ENCODE measurements at places on chromosomes 1 and 21. TPM values are rescaled to one million over a fixed set of nuclear protein-coding genes. Genes with fewer than 3 reads are reported as not detected.

DNA sequence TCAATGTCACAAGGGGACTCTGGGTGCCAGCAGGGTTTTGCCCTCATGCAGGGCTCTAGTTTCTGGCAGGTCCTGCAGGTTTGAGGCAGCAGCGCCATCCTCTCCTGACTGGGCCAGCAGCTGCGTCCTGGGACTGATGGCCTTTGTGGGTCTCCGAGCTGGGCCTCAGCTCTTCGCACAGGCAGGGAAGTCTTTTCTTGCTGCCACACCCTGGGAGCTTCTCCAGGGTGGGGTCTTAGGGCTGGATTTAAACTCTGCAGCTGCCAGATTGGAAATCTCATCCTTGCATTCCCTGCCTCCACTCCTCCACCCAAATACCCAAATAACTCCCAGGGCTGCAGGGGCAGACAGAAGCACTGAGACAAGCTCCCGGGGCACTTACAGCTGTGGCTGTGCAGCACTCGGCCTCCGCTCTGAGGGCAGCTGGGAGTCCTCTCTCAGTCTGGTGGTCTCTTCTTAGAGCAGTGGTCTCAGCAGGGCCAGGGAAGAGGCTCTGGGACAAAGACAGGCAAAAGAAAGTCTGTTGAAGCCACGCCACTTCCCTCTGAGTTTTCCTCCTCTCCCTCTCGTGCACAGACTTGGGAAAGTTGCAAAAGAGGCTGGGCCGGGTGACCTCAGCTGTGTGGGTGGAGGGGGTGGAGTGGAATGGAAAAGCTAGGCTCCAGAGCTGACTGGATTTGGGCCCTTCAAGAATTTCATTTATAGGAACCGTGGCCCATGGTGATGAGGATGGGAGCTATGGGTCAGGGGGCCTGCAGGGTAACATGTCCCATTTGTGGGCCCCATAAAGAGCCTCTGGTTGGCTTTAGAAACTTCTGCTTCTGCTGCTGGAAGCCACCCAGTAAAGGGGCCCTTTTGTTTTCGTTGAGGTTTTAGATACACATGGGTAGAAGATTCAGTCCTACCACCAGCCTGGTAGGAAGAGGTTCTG is at the start of gene RAB7B:
RAB7B (minus strand) TSS at position 525 of the 931 bp plus-strand sequence. CDS start 9,260 bp downstream, outside the sequence.
- DNase-seq, result peak; percentile 84

The MFSD2A gene
- total RNA-seq, result 1.00 TPM

The PRAMEF27 gene
- total RNA-seq, result not detected

- DNase-seq, result no peak
Measured at GRCh38 chr21:36508948-36509347, 29.0 kb upstream of the CLDN14 start.

The DNALI1 gene
- total RNA-seq, result 3.0 TPM

GRCh38 chr21:15732290-15732995 is 2.7 kb downstream of the USP25 start:
- DNase-seq, result no peak

GRCh38 chr1:48246727-48247126 is 24.2 kb downstream of the SLC5A9 start:
- DNase-seq, result no peak

DNA sequence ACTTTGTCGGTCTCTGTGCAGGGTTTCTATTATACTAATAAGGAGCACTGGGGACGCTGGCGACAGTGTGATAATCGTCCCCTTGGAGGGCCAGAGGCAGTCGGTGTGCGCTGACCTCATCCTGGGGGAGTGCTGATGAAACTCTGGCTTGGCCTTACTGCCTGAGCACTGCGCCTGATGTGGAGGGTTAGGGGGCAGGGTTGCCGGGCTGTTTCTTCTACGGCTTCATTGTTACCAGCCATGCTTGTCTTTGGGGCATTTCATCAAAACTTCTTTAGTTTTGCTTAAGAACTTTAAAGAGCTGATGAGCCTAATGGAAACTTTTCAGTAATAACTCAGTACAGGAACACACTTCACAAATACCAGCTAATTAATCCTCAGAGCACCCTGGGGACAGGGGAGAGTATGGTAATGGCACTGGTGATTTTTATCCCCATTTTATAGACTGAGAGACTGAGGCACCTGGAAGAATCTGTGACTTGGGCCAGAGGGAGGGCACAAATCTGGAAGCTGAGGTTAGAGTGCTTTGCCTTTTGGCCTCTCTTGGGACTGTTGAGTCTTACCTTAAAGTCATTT is 81.8 kb downstream of the PEX14 start:
- no peak for DNase-seq

The S100A7A gene
- total RNA-seq, result not detected

GRCh38 chr1:222749927-222750326 is 12.9 kb downstream of the FAM177B start:
- DNase-seq, result no peak

GRCh38 chr1:213704941-213705340 is 282.8 kb upstream of the PROX1 start:
- DNase-seq, result no peak

DNA sequence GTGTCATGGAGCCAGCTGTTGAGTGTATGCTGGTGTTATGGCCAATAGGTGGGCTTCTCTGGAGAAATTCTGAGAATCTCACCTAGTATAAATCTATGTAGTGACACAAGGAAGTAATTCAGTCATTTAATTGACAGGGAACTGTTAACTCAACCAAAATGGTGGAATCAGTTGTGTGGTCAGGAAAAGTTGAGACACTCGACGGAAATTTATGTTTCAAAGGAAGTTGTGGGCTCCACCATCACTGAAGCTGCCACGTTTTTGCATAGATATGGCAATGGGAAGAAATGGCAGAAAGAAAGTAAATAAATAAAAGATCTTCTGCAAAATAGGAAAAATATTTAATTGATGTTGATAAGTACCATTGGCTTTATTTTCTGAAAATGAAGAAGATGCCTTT is 84.5 kb downstream of the ATP6V1G3 start:
- DNase-seq, result no peak

DNA sequence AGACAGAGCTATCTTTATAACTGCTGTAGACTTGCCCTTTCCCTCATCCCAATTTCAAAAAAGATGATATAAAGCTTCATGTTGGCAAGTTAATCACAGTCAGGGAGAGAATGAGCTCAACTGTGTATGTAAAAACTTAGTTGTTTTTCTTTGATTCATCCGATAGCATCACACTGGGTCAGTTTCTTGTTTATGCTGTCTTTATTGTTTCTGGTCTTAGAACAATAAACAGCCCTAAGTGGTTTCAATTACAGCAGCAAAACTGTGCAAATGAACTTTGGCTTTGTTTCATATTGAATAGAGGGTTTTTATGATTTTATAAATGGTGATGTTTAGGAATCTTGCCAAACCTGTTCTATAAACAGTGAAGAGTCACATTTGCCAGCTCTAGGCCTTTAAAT is 423.8 kb upstream of the CXADR start:
- no peak for DNase-seq

DNA sequence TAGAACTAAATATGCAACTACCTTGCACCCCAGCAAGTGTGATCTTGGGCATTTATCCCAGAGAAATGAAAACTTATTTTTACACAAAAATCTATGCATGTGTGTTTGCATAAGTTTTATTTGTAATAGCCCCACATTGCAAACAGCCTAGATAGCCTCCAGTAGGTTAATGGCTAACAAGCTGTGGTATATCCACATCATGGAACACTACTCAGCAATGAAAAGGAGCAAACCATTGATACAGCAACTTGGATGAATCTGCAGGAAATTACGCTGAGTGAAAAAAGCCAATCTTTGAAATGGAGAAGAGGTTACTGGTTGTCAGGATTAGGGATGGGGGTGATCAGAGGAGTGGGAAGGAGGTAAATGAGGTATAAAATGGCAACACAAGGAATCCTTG is 67.8 kb downstream of the HHAT start:
- no peak for DNase-seq

GRCh38 chr1:14774225-14774624 is 175.7 kb downstream of the KAZN start:
- DNase-seq, result no peak

DNA sequence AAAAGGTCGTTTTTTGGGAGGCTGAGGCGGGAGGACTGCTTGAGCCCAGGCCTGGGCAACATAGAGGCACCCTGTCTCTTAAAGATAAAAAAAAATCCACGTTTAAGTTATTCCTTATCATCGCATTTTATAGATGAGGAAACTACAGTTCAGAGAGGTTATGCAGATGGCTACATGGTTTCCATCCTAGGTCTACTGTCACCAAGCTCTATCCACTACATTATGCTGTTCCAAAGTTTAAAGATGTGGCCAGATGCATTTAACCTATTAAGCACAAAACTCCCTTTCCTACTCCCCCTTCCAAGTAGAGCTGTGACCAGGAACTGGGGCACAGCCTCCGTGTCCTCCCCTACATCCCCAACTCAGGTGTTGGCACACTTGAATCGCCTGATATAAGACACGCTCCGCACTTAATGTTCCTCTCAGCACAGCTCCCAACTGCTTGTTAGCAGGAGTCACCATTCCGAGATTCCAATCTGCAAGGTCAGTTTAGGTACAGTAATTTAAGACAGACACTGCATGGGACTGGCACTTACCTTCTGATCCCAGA is 1.3 kb downstream of the TAF5L start:
- no peak for DNase-seq

The AK2 gene
- total RNA-seq, result 99.8 TPM

DNA sequence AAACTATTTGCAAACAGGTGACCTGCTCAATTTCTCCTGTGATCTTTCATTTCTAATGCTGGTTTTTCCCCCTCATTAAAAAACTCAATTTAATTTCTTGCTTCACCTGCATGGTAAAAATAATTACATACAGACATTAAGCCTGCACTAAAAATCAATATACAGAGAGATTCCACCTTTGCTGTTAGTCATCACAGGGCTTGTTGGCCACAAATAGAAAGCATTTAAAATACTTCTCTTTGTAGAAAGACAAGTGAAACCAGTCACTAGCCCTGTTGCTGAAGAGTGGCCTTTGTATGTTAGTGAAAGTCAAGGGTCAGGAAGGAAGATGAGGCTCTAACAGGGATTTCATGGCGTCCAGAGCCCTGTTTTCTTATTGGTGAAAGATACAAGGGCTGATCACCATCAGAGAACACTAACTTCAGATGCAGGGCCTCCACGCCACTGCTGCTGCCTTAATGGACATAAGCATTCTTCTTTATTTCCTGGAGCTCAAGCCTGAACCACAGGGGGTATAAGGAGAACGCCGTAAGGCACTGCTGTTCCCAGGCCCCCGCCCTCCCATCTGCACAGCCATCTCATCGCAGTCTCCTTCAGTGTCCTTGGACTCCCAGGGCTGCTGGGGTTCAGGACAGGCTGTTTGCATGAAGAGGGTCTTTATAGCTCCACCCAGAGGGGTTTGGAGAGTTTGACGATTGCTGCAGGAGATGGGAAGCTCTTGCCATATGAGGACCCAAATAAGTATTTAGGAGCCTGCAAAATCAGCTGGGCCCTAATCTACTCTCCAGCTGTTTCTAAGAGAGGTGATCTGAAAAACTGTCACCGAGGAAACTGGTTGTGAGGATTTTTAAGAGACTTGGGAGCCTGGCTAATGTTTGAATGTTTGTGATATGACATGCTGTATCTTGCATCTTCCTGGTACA is 117.3 kb upstream of the IRF2BP2 start:
- DNase-seq, result no peak

- no peak for DNase-seq
Measured at GRCh38 chr1:61152066-61152465, 69.7 kb downstream of the NFIA start.

DNA sequence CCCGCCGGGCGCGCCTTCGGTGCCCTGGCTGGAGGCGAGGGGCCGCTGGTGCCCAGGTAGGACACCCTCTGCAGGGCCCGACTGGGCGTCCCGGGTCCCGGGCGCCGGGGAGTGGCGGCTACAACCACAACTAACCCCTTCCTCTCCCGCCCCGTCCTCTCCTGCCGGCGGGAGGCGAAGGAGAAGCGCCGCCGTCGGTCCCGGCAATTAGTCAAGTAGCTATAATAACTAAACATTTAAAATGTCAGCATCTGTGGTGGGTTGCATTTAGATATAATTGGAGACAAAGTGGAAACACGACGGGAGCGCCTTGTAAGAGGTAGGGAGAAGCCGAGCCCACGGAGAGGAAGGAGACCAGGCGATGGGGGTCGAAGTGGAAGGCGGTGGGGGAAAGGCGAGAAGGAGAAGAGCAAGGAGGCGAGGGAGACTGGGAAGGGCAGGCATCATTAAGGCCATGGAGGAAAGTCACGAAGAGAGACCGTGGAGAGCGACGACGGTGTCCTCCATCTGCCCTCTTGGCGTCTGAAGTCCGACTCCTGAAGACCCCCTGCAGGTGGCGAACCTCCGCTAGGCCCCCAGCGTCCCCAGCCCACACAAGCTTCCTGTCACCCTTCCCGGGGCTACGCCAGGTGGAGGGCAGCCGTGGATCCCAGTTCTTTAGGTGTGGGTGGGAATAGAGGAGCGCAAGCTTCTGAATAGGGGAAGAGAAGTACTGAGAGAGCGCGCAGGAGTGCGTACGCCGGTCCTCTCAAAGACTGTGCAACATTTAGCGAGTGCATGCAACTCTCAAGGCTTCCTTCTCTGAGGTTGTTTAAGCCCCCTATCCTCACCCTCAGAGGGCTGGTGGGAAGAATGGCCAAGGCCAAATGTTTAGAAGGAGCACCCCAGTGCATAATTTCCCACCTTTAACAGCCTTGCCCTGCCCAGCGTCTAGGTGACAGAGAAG is 1.6 kb downstream of the CNIH3 start:
- peak; percentile 50 for DNase-seq

The NEGR1 gene
- 5.2 TPM for total RNA-seq

The LCE3E gene
- total RNA-seq, result not detected

The GOLT1A gene
- total RNA-seq, result not detected

- DNase-seq, result no peak
Measured at GRCh38 chr1:150012611-150013010, 2.1 kb upstream of the OTUD7B start.

The NIBAN1 gene
- total RNA-seq, result 351 TPM

The KCNA3 gene
- total RNA-seq, result 0.62 TPM

- DNase-seq, result no peak
Measured at GRCh38 chr1:101181930-101182329, 54.9 kb upstream of the S1PR1 start.

Measured in cardiac septum (tissue), 1 donor.